Stimulated activated CD4-positive, alpha-beta T cell treated with anti-CD3 and anti-CD28 coated beads, Interleukin-4, amount 100 ng/mL, for 1 hour (primary cell): ENCODE measurements at places on chromosomes 3 and 15.

DNA sequence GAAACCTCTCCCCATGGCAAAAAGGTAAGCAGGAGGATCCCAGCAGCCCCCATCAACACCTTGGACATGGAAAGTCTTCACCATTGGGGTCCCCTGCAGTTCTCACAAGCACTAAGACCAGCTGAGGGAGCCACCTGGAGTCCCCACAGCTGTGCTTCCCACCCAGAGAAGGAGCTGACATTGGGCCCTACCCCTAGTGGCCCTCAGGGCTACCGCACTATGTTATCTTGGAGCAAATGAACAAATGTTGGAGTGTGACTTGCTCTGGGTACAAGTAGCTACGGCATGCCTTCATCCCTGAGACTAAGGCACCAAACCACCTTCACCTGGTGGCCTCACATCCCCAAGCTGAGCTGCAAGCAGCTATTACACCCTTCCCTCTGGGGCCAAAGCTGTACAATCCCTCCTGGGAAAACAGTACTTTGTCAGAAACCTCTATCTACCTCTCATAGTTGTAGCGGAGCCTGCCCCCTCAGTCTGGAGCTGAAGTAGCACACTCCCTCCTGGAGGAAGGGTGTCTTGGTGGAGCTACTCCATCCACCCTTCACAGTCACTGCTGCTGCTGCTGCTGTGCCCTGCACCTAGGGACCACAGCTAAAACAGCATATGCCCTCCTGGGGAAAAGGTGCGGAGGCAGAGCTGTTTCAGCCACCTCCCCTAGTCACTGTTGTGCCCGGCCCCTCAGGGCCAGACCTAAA lies 42.7 kb downstream of the SERP1 start:
- DNase-seq = no peak

GRCh38 chr3:64961301-64961700 lies 273.5 kb upstream of the ADAMTS9 start:
- DNase-seq = no peak

GRCh38 chr3:143001369-143002082 lies at the start of gene U2SURP:
TSS of gene U2SURP (plus strand) at chr3:143001570. CDS start at chr3:143001629, 59 bp downstream.
- DNase-seq = peak; percentile 89

DNA sequence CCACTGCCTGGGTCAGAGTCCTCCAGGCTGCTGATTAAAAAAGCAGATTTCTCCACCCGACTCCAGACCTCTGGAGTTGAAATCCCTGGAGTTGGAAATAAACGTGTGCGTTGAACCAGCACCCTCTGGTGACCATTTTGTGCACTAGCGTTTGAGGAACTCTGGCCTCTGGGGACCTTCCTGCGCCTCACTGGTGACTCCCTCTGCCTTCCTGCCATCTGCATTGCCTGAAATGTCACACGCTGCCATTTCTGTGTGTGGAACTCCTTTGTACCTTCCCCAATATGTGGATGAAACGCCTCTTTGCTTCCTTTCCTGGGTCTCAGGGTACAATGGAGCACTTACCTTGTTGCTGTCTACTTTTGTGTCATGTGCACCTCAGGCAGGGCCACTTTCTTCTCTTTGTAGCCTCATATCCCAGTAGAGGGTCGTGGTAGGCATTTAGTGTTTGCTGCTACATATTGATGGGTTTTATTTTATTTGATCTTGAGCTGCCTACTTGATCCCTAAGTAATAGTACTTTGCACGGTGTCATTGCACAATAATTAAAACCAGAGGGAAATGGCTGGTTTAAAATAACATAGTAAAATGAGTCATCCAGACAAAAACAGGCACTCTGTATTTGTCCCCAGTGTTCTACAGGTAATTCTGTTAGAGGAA lies 56.8 kb downstream of the GPR171 start:
- DNase-seq = peak; percentile 24

GRCh38 chr3:37510755-37511154 lies 336.4 kb upstream of the LRRFIP2 start:
- DNase-seq = no peak

GRCh38 chr15:96974761-96975160 lies 644.3 kb downstream of the NR2F2 start:
- no peak for DNase-seq

- DNase-seq = no peak
Observed at GRCh38 chr15:101307897-101308603, 13.0 kb upstream of the SNRPA1 start.

DNA sequence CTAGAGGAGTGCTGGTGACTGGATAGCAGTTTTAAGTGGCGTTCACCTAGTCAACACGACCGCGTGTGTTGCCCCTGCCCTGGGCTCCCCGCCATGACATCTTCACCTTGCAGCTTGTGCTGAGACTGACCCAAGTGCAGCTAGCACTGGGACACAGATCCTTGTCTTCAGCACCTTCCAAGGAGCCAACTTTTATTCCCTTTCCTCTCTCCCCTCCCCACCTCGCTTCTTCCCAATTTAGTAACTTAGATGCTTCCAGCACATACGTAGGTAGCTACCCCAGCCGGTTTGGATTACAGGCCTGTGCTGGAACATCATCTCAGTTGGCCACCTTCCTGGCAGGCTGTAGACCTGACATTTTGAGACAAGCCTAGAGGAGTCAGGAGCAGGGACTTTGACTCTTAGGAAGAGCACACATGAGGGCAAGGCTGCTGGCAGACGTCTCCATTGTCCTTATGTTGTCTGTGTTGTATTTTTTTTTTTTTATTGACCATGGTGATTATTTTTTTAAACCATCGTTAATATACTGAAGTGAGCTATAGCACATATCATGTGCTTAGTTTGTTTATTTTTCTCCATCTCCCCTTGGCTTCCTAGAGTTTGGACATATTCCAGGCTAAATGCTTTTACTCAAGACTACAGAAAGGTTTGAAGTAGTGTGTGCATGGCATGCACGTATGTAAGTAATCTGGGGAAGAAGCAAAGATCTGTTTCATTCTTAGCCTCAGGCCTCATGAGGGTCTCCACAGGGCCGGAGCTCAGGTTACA lies 61.1 kb downstream of the AAGAB start:
- DNase-seq = no peak

DNA sequence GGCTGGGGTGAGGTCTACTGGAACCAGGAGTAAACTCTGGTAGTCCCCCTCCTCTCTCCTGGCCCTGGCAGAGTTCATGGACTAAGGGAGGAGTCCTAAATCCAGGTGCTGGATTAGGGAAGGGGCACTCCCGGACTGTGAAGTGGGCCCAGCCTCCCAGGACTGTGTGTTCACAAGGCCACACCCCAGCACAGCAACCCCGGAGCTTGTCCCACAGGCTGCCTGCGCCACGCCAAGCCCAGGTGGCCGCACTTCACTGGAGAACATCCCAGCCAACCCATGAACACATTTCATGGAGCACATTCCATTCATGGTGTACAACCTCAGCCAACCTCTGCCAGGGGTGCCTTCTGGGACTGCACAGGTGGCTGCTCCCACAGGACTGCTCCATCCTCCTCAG lies 8.2 kb downstream of the ARPIN start:
- no peak for DNase-seq

- no peak for DNase-seq
Observed at GRCh38 chr3:15815696-15816095, 17.9 kb upstream of the ANKRD28 start.

- no peak for DNase-seq
Observed at GRCh38 chr15:39685999-39686613, 96.5 kb downstream of the FSIP1 start.

DNA sequence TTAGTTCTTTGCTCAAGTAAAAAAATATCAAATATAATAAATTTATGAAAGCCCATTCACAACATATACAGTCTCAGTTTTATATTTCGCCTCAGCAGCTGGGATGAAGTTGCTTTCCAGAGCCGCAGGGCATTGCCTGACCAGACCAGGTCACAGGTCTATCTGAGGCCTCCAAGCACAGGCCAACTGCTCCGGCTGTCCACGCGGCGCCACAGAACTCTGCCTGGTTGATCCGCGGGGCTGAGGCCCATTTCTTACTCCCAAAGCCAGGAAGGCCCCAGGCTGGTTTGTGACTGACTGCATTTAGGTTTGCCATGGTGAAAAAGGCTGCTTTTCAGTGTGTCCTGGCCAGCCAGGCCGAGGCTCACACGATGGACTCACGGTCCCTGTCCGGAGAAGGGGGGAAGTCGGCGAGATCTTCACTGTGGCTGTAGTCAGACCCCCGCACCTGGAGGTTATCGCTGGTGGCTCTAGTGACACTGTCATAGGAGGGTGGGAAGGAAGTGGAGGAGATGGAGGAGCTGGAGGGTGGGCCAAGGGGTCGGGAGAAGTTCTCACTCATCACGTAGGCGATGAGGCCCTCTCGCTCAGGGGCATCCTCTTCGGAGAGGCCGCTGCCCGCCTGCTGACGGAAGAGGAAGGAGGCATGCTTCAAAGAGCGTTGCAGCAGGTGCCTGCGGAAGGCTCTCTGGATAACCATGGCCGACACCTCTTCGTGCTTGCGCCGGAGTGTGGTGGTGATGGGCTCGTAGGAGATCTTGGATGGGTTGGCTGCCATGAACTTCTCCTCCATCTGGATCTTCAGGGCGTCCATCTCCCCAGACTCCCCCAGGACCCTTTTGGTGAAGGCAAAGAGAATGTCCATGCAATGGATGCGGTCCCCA lies 54.1 kb downstream of the EXOG start:
- DNase-seq = no peak

DNA sequence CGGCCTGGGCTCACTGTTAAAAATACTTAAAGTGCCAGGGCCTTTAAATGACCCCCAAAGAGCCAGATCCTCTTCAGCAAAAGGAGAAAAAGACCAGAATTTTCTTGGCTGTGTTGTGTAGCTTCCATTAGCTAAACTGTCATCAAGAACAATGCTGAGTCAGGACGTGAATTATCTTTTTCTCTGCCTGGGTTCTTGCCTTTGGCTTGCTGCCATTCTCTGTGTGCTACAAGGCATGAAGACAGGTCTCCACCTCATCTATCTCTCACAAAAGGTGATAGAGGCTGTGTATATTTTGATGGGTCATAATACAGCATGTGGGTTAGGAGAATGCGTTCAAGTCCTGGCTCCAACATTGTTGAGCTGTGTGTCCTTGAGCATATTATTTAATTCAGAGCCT lies 52.4 kb upstream of the SELENOK start:
- no peak for DNase-seq

DNA sequence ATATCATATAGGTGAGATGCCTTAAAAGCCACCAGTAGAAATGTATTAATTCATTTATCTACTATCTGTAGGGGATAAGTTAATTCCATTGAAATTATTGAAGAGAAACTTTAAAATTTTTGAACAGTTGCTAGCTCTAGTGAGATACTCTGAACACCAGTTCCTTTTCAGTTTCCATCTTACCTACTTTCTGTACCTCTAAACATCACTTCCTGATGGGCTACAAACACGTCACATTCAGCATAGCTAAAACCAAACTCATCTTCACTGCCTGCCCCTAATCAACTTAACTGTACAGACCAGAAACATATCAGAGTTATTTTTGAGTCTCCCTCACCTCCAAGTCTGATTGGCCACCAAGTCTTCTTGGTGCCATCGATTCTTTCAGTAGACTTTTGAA lies 88.9 kb downstream of the FEZF2 start:
- no peak for DNase-seq

DNA sequence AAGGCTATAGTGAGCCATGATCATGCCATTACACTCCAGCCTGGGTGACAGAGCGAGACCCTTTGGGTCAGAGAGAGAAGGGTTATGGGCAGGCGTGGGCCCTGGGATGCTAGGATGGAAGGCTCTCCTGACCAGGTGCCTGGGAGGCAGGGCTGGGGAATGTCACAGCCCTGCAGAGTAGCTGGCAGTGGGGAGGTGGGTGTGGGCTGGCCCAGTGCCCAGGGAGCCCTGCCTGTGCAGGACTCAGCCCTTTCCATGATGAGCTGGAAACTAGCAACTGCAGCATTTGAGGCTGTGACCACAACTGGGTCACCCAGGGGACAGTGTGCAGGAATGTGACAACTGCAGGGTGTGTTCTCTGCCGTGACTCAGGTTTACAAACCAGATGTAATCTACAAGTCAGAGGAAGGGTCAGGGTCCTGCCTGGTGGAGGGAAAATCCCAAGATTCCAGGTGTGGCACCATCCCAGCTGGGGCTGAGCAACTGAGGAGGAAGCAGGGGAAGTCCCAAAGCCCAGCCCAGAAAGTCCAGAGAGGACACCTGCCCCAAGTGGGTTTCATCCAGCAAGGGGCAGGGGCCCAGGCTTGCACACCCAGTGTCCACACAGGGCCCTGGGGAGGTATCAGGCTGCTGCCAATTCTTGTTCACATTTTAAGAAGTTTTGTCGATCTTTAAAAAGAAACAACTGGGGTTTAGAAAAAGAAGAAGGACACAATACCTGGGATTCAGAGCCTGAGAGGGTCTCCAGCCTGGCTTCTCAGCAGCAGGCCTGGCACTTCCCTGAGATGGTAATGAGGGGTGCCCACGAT lies 45.5 kb downstream of the SLC28A1 start:
- no peak for DNase-seq

- DNase-seq = no peak
Observed at GRCh38 chr3:150725548-150725947, 21.8 kb upstream of the ERICH6 start.

GRCh38 chr3:166637984-166638530 lies 742.0 kb downstream of the ZBBX start:
- DNase-seq = no peak

- DNase-seq = no peak
Observed at GRCh38 chr15:43143203-43143941, 10.0 kb downstream of the TMEM62 start.

DNA sequence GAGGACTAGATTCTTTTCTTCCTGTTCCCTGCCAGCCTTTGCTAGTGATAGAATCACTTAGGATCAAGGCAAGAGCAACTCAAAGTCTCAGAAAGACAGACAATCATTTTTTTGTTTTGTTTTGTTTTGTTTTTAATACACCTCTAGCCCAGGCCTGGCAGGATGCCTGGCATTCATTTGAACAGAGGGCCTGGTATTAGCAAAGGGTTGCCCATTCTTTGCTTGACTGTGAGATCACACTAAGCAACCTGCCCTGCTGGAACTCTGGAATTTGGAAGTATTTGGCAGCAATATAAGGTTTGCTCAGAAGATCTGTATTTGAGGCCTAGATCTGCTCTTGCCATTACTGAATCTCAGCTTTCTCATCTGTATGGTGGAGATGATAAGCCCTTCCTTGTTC lies 21.8 kb upstream of the ATP13A5 start:
- DNase-seq = no peak

GRCh38 chr3:87732294-87732693 lies 326.5 kb downstream of the CGGBP1 start:
- no peak for DNase-seq

DNA sequence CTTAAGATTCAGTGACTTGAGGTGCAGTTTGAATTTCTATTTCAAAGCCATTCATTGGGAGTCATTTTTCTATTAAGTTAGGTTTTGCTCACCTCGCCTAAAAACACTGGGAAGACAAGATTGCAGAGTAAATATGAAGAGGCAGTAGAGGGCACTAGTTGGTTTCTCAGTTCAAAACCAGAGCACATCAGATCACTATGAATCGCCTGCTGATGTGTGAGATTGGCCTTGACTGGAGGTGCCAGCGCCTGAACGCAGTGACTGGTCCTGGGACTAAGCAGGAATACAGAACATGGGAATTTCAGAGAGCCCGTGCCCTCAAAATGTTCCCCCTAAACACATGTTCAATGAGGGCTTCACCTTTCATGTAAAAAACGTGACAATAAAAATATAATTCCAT lies 229.0 kb downstream of the ITPR1 start:
- DNase-seq = no peak

GRCh38 chr15:33098094-33099058 lies 96.1 kb downstream of the FMN1 start:
- DNase-seq = no peak

- no peak for DNase-seq
Observed at GRCh38 chr3:37477275-37477674, 302.9 kb upstream of the LRRFIP2 start.
